ENCODE measurements at places on chromosomes 7 and 10.

DNA sequence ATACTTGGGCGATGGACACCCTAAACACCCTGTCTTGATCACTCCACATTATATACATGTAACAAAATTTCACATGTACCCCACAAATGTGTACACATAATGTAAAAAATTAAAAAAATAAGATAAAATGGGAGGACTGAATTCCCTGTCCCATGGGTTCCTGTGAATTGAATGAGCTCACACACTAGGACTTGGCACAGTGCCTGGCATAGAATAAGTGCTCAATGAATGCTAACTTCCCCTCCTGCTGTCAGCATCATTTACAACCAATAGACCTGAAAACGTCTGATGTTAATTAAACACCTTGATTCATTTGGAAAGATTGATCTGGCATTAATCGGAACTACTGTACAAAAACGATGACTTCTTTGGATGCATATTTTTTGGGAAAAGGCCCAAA lies 117.3 kb upstream of the ZNF438 start:
- no peak for DNase-seq

DNA sequence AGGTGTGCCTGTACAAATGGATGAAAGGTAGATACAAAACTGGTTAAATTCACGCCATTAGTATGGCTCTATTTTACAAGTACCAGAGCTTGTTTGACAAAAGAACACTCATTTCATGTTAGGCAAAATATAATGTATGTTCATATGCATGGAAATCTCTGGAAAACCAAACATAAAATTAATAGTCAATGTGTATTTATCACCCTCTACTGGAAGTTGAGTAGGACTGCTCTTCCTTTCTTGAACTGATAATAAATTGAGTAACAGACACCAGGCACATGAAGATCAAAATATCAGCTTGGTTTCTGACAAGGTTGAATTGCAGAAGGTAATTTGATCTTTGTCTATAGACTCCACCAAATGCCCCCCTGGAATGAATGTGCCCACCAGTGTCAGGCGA lies 19.8 kb upstream of the AKR1B1 start:
- no peak for DNase-seq

GRCh38 chr10:64011912-64012714 lies 490.9 kb downstream of the REEP3 start:
- DNase-seq, result no peak

GRCh38 chr10:127410030-127410429 lies 139.1 kb upstream of the NPS start:
- no peak for DNase-seq

- DNase-seq, result no peak
Observed at GRCh38 chr7:78953090-78953489, 500.4 kb downstream of the MAGI2 start.

- DNase-seq, result no peak
Observed at GRCh38 chr7:31126976-31127375, 74.9 kb downstream of the ADCYAP1R1 start.

DNA sequence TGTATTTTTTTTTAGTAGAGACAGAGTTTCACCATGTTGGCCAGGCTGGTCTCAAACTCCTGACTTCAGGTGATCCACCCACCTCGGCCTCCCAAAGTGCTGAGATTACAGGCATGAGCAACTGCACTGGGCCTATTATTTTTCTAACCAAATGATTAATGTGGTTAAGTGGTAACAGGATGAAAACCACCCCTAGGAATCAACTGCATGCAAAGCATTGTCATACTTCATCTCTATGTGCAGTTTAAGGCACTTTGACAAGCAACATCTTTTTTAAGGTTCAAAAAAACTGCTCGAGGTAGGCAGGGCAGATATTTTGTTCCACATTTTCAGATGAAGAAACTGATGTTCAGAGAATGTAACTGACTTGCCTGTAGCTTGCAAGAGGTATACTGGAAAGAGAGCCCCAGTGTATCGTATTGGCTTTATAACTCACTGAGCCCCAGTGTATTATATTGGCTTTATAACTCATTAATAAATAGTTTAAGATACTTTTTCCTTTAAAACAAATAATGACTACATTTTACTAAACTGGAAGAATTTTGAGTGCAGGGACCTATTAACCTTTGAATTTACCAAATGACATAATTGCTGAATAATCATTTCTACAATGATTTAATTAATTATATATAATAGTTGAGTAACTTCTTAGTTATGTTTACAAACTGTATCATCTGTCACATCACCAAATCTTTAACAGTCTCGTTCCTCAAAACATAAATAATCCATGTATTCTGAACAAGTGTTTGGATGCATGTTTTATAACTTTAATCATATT lies 38.1 kb downstream of the RTKN2 start:
- DNase-seq, result no peak

GRCh38 chr7:41792120-41792519 lies 89.2 kb upstream of the INHBA start:
- no peak for DNase-seq

DNA sequence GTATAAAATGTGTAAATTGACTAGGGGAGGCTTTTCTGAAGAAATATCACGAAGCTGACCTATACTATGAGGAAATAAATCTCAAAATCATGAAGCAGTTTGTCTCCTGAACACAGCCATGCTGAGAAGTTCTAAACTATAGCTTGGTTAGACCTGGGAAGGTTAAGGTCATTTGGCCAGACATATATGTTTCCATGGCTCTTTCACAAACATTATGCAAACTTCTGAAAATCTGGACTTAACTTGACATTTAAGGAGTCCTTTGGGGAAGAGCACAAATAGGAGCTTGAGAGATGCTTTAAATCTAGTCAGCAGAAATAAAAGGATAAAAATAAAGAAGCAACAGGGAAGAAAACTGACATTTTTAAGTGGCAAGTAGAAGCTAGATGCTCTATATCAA lies 115.9 kb upstream of the MEOX2 start:
- no peak for DNase-seq

DNA sequence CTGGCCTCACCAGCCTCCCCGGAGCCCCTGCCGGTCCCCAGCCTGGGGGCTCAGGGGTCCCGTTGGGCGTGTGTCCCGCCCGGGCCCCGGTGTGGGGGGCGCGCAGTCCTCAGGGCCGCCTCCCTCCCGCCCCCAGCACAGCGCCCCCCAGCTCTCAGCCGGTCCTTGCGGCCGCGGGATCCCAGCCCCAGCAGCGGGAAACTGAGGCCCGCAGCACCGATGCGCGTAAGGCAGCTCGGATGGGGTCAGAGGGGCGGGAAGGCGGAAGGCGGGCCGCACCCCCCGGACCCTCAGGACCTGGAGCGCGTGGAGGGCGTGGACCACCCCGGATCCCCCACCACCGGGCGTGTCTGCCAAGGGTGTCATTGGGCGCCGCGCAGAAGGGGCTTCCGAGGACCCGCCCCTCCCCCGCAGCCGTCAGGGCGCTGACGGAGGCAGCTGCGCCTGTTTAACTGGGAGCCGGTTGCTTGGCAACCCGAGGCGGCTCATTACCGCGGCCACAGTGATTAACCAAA lies 14.9 kb downstream of the UNCX start:
- DNase-seq, result no peak

- DNase-seq, result no peak
Observed at GRCh38 chr7:130153211-130153908, 51.8 kb downstream of the TMEM209 start.

DNA sequence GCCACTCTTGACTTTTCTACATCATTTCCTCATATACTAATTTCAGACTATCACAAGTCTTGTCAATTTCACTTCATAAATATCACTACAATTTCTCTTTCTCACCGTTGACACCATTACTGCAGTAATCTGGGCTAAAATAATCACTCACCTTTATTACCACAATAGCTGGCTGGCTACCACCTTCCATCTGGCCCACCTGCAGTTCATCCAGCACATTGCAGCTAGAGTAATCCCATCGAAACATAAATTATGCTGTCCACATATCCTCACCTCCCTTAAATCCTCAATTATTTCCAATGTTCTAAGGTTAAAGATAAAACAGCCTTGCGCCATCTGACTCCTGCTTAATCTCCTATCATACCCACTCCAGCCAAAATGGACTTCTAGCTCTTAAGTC lies 16.0 kb downstream of the DGKB start:
- no peak for DNase-seq

- DNase-seq, result no peak
Observed at GRCh38 chr10:26861205-26861998, 644 bp upstream of the ABI1 start.

- no peak for DNase-seq
Observed at GRCh38 chr10:29529146-29529545, 105.6 kb downstream of the SVIL start.

DNA sequence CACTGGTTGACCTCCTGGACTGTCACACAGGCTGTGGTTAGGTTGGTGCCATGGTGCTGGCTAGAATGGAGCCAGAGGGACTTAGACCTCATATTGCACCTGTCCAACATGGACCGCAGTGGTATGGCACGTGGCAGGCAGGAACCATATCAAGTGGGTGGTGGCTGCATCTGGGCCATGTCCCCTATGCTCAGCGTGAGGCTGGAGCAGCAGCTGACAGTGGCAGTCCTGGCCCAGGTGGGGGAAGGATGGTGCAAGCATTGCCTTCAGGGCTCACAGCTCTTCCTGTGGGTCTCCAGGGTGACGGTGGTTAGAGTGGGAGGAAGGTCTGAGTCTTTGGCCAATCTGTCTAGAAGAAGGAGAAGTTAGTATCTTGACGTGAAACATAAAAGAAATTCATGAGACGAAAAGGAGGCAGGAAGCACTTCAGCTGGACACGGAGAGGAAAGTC lies 54.5 kb upstream of the PFKFB3 start:
- no peak for DNase-seq

- DNase-seq, result no peak
Observed at GRCh38 chr10:70272925-70273316, 10.9 kb downstream of the NPFFR1 start.

Data from activated CD8-positive, alpha-beta memory T cell treated with anti-CD3 and anti-CD28 coated beads for 24 hours (primary cell).